ENCODE measurements at places on chromosomes 13 and 19.

DNA sequence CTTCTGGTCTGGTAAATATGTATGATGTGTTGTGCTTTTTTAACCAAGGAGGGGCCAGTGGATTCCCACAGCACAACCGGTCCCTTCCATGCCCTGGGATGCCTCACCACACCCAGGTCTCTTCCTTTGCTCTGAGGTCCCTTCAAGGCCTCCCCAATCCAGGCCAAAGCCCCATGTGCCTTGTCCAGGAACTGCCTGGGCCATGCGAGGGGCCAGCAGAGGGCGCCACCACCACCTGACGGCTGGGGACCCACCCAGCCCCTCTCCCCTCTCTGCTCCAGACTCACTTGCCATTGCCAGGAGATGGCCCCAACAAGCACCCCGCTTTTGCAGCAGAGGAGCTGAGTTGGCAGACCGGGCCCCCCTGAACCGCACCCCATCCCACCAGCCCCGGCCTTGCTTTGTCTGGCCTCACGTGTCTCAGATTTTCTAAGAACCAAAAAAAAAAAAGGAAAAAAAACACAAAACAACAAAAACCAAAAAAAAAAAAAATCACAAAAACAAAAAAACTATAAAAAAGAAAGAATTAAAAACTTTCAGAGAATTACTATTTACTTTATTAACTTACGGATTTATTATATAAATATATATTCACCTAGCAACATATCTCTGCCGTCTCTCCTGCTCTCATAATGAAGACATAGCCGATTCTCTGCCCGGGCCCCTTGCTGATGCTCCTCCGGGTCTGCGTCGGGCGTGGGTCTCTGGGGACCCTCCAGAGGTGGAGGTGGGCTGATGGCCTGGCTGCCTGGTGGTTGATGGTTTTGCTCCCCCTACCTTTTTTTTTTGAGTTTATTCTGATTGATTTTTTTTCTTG lies 14.4 kb downstream of the CAPN12 start:
- peak; percentile 56 for DNase-seq

DNA sequence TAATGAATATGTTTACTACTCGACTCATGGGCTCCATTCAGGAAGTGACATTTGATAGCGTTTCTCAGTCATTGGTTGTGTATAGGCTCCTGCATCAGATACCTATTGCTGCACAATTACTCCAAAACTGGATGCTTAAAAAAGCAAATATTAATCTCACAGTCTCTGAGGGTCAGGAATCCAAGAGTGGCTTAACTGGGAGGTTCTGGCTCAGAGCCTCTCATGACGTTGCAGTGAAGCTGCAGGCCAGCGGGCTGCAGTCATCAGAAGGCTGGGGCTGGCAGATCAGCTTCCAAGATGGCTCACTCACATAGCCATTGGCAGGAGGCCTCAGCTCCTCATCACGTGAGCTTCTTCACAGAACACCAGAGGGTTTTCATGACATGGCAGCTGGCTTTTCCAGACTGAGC lies 525.1 kb upstream of the NBEA start:
- no peak for DNase-seq

- DNase-seq, result no peak
Measured at GRCh38 chr19:16226878-16227836, 29.4 kb downstream of the AP1M1 start.

DNA sequence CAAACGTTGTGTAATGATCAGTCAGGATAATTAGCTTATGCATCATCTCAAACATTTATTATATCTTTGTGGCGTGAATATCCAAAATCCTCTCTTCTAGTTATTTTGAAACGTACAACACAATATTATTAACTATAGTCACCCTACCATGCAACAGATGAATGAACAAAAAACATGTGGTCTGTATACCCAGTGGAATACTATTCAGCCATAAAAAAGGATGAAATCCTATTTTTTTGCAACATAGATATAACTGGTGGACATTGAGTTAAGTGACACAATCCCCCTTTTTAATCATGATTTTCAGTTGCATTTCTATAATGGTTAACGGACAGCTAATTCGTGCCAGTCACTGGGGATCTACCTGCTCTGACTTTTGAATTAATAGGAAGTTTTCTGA lies 145.6 kb downstream of the SOX1 start:
- DNase-seq, result no peak

- DNase-seq, result no peak
Measured at GRCh38 chr13:80599765-80600164, 258.8 kb upstream of the SPRY2 start.

- DNase-seq, result no peak
Measured at GRCh38 chr13:42992764-42993122, 702 bp upstream of the EPSTI1 start.

GRCh38 chr19:1851654-1852580 lies 3.6 kb upstream of the REXO1 start:
- DNase-seq, result no peak

GRCh38 chr19:3187662-3188511 lies 2.2 kb downstream of the NCLN start:
- DNase-seq, result no peak

GRCh38 chr19:46998445-46999125 lies 21.1 kb upstream of the NPAS1 start:
- DNase-seq, result no peak

- no peak for DNase-seq
Measured at GRCh38 chr19:43731846-43732245, 16.0 kb downstream of the IRGC start.

- DNase-seq, result no peak
Measured at GRCh38 chr19:55105237-55105636, 12.2 kb downstream of the PPP1R12C start.

GRCh38 chr19:4046362-4046691 lies 20.4 kb downstream of the ZBTB7A start:
- no peak for DNase-seq

GRCh38 chr13:20980899-20981298 lies 78.4 kb upstream of the XPO4 start:
- no peak for DNase-seq

GRCh38 chr13:43611281-43612273 lies 175.2 kb downstream of the ENOX1 start:
- DNase-seq, result no peak

All from stimulated activated CD8-positive, alpha-beta memory T cell treated with anti-CD3 and anti-CD28 coated beads, Interleukin-15, amount 100 ng/mL, for 1 hour (primary cell).